ENCODE measurements at places on chromosomes 4 and X. TPM values are rescaled to one million over a fixed set of nuclear protein-coding genes. Genes with fewer than 3 reads are reported as not detected.

Gene RBMXL3
- not detected for total RNA-seq

Gene TRIML2
- not detected for total RNA-seq

Gene LINC00632
- total RNA-seq: 211 TPM

Gene HTR2C
- total RNA-seq: not detected

Gene MGAT4D
- total RNA-seq: not detected

Gene HTN3
- total RNA-seq: not detected

Gene MAGEA2B
- not detected for total RNA-seq

Gene SLIT2
- 2.5 TPM for total RNA-seq

Gene FREM3
- not detected for total RNA-seq

Gene IGFBP7
- 120 TPM for total RNA-seq

Gene RTL3
- total RNA-seq: not detected

All from suprapubic skin (tissue), 4 donors.